ENCODE measurements at places on chromosomes 7 and 10. TPM values are rescaled to one million over a fixed set of nuclear protein-coding genes. Genes with fewer than 3 reads are reported as not detected.

TAS2R41 gene
- total RNA-seq: 0.99 TPM

DNA sequence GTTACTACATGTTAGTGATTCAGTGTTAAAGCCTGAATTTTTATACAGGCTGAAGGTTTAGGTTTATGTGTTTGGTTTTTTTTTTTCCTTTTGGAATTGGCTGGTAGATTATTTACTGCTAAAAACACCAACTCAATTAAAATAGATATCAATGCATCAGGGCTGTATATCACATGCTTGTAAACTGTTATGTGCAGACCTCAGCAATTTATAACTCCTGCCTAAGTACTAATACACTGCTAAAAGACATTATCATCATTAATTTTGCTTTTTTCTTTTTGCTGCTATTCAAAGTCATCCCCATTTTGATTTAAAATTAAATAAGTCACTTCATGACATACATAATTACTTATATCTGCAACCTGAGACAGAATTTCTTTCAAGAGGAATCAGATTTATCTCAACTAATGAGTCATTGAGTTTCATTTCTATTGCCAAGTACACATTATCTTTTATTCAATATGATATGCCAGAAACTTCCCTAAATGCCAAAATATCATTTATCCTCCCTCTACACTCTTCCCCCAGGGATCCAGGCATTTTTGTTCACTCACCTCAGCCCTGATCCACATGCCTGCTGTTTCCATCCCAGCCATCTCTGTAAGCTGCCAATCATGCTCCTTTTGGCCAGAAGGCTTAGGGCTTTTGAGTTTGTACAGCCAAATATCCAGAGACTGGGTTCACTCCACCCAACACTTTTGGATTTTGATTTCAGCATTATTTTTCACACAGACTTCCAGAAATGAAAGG lies 98.5 kb downstream of the POLR1F start:
- DNase-seq: no peak

DENND2A gene
- total RNA-seq: not detected

GRCh38 chr7:29194594-29195427 lies at the start of gene CHN2:
Gene CHN2 (plus strand): TSS chr7:29194775.
- DNase-seq: no peak

- no peak for DNase-seq
These were observed 1084.2 kb downstream of the KCNMA1 start for GRCh38 chr10:76553263-76554032.

NKX2-3 gene
- total RNA-seq: not detected

DNA sequence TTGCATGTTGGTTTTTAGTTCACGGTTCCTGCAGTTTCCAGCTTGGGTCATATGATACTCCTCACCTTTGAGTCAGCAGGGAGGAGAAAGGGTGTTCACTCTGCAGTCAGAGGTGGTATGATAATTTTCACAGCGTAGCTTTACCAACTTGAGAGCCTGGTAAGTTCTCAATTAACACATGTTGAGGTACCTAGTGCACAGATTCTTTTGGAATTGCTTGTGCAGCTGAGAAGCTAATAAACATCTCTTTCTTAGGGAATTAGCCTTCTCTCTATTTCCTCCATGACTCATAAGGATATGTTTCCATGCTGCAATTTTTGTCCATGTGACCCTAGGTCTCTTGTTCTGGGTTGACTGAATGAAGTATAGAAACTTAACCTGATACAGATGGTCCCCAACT lies 166.6 kb downstream of the KIF20B start:
- DNase-seq: no peak

RSPH10B2 gene
- 0.50 TPM for total RNA-seq

DNA sequence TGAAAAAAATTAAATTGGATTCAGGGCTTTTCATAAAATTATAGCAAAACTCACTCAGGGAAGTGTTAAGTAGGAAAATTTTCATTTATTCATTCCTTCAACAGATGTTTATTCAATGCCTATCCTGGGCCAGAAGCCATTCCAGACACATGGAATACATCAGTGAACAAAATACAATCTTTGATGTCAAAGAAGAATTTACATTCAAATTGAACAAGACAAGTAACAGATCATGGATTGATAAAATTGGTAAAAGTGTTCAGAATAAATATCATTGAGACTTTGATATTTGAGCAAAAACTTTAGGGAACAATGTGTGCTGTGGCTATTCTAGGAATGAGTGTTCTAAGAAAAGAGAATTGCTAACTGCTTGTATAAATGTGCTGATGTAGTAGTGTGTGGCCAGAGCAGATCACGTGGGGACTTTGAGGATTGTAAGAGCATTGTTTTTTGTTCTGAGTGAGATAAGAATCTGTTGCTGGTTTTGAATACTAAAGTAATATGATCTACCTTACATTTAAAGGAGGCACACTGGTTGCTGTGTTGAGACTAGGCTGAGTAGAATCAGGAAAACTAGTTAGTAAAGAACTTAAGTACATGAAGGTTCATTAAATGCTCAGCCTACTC lies 957.2 kb downstream of the PCDH15 start:
- DNase-seq: no peak

CCL24 gene
- not detected for total RNA-seq

DNA sequence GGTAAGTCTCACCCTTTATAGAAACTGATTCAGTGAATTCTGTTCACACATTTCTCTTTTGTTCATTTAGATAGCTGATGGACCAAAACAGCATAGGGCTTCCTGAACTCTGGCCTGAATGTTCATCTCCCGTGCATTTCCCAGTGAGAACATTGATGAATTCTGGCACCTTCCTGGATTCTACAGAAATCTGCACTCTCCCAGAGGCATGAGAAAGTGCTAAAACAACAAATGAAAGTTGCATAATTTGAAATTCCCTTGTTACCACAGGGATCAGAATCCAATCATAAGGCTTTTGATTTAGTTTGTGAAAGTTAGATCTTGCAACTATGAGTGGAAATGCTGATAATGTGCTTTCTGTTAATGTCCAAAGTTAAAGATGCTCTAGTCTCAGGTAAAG lies 29.7 kb upstream of the SCIN start:
- no peak for DNase-seq

GRCh38 chr7:106009503-106010226 lies 46.6 kb downstream of the CDHR3 start:
- DNase-seq: peak; percentile 70

DNA sequence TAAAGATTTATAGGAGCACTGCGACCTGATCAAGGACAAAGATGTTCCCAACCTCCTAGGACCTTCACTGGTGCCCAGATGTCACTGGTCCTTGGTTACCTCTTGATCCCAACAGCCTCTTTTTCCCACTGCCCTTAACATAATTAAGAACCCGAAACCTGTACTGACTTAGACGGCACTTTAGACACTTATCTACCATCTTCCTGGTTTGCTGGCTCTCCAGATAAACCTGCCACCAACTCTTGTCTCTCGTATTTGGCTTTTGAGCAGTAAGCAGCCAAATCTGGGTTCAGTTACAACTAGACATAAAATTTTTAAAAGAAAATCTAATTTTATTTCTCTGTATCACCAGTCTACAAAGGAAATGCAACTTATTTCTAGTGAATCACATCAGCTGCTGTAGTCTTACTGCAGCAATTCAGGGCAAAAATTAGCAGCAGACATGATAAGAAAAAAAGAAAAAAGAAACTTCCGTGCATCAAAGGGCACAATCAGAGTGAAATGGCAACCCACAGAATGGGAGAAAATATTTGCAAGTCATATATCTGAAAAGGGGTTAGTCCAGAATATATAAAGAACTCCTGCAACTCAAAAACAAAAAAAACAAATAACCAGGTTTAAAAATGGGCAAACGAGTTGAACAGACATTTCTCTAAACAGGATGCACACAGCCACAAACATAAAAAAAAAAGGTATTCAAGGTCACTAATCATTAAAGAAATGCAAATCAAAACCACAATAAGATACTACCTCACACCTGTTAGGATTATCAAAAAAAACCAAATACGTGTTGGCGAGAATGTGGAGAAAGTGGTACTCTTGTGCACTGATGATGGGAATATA lies 9.4 kb downstream of the ASB13 start:
- no peak for DNase-seq

DNA sequence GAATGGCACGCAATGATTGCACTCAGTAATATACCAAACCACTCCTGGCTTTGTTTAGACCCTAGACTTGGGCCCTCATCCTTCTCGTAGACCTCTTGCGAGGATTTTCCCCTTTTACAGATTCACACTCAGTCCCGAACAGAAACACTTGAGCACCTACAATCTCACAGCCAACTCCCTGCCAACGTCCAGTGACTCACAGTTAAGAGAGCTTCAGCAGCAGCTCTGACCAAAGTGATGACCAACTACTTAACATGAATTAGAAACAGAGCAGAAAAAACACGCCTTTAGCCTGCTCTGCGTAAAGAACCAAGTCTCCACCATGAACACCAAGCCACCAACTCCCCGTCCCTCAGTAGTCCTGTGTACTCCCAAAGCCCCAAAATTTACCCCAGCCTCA lies 2.2 kb downstream of the DNAJC30 start:
- DNase-seq: no peak

GRCh38 chr10:122189185-122189584 lies 81.9 kb upstream of the BTBD16 start:
- DNase-seq: no peak

HECW1 gene
- not detected for total RNA-seq

DNA sequence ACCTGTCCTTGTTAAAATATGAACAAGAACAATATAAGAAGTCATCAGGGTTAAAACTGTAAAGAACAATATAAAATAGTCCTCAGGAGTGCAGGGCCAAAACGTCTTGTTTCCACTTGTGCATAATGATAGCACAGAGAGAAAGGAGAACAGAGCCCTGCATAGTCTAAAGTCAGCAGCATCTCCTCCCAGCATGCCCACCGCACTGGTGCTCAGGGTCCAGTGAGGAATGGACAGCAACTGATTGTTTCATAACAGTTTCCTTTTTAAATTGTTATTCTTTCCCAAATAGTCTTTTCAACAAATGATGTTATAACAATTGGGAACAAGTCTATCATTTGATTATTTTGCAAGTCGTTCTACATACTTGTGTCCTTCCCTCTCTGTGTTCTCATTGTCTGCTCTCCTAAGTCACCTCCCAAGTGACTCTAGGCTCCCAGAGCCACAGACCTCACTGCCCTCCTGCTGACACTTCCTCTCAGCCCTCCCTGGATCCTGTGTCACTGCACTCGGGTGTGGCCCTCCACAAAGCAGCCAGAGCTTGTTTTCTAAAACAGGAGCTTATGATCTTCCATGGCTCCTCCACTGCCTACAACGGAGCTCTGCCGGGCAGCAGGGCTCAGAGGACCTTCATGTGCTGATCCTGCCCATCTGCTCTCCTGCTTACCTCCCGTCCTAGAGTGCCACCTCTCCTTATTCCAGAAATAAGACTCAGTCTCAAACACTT lies 27.6 kb downstream of the COBL start:
- no peak for DNase-seq

DNA sequence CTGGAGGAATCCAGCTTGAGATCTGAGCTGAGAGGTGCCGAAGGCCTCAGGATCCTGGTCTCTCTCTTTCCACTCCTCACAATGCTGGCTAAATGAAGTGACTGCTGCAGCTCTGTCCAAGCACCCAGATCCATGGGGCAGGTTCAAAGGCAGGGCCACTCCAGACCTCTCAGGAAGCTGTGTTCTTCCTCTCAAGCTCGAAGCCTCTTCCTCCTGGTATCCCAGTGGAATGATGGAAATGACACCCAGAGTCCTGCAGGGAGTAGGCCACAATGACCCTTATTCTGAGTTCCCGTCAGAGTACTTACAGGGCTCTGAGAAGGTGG lies 574.1 kb downstream of the GRID1 start:
- DNase-seq: no peak

- DNase-seq: no peak
These were observed 11.8 kb downstream of the TMEM72 start for GRCh38 chr10:44922796-44923545.

GRCh38 chr7:1781369-1781768 lies 111.3 kb downstream of the ELFN1 start:
- no peak for DNase-seq

GRCh38 chr7:112798274-112799159 lies 8.3 kb upstream of the TMEM168 start:
- DNase-seq: no peak

- DNase-seq: no peak
These were observed 128.7 kb downstream of the ELAPOR2 start for GRCh38 chr7:86930554-86931307.

GRCh38 chr7:82419200-82419599 lies 24.4 kb downstream of the CACNA2D1 start:
- DNase-seq: no peak

STEAP1B gene
- 0.75 TPM for total RNA-seq

DNA sequence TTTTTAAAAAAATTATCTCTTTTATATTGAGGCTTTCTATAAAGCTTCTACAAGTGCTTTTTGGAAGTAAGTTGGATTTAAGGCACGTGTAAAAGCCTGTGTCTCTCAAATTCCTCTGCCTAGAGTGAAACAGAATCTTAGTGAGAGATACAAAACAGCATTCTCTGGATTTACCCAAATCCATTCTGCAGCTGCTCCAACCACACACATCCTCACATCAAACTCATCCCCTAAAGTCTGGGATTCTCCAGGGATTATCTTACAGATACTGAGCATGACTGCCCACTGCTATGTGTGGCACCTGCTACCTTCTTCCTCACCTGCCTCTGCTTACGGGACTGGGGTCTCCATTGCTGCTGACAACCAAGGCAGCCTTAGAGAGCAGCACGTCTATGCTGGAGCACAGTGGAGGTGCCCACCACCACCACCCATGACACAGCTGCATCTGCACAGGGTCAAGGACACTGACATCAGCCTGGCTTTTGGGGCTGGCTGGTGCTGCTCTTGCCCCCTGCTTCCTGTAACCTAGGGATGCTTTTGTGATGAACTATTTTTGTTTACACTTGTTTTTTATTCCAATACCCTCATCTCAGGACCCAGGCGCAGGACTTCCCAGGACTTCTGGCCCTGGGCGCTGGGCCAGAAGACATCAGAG lies 139.2 kb upstream of the NAMPT start:
- DNase-seq: no peak

DNA sequence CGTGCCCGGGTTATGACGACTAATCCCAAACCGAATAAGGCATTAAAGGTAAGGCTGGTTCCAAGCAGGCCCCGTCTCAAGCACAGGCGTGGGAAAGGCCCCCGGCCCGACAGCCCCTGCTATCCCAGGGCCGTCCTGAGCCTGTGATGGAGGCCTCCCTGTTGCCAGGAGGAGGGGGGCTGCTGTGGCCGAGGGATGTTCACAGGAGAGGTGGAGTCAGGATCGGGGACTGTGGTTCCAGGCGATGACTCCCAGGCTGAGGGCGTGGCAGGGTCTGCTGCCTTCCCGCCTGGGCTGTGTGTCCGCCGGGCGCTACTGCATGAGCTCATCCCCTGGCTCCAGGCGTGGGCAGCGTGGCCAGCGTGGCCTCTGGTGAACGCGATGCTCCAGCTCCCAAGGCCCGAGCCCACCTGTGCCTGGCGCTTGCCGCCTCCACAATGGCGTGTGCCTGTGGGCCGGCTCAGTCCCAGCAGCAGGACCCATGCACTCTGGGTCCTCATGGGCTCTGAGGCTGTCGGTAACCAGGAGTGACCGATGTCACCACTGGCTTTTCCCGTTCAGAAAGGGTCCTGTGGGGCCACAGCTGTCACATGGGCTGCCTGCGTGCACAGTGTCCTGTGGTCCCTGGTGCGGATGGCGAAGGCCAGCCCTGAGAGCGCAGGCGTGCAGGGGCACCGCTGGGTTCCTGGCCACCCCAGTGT lies 8.8 kb downstream of the MAFK start:
- DNase-seq: no peak

BMPER gene
- not detected for total RNA-seq

PITX3 gene
- total RNA-seq: not detected
